CD4-positive, alpha-beta T cell treated with Interleukin-6 at 100 ng/mL for 8 hours (primary cell): ENCODE measurements at places on chromosomes 3 and 15.

DNA sequence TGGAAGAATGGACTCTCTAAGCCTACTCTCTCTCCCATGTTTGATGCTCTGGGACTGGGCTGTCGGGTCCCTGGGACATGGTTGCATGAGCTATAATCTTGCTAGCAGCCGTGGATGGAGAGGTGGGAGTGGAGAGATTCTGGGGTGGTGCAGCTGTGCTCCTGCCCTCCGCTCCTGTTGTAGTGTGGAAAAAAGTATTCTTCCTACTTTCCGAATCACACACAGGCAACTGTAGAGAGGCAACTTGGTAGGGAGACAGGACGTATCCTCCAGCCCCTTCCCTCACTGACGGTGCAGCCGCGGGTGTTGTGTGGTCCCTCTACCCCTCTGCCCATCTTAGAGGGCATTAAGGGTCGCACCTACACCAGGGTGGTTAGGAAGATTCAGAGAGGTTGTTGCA lies 281.4 kb upstream of the TLE3 start:
- DNase-seq, result no peak

- no peak for DNase-seq
Measured at GRCh38 chr3:131349946-131350347, 31.6 kb upstream of the NUDT16 start.

DNA sequence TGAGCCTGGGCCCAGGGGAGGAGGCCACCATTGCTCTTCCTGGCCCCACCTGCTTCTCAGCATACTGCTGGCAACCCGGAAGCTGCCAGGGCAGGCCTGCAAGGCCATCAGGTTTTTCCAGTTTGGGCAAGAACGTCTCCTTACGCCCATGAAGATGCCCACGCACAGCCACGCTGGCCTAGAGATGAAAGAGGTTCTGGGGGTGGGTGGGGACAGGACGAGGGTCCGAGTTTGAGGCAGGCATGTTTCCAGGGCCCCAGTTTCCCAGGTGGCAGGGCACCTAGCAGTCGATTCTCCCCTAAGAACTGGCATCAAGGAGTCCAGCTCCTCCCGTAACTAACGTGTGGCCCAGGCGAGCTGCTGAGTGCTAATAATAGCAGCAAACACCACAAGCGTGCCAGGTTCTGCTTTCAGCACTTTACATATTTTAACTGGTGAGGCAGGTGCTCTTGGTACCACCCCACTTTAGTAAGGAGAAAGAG lies 45.8 kb downstream of the ZNF710 start:
- DNase-seq, result no peak

DNA sequence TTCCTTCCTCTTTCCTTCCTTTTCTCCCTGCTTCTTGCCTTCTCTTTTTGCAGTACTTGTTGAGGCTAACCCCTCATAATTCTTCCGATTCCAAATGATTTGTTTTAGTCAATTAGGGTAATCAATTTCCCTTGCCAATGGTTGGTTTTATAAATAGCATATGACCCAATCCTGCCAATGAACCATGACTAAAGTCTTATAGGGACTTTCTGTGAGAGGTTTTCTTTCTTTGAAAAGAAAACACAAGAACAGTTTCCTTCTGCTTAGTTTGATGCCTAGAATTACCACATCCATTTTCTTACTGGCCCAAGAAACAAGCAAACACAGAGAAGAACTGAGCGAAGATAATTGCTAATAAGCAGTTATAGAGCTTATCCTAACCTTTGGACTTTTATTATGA lies 292.5 kb upstream of the SATB1 start:
- DNase-seq, result no peak
